NCI-H460 (cell line): ENCODE measurements at places on chromosomes 1 and 21.
A peak's percentile ranks its signal among the peaks of the same experiment; 100 is the strongest.

GRCh38 chr21:46141767-46142581 is 13.4 kb downstream of the FTCD start:
- no peak for DNase-seq

- DNase-seq, result no peak
Measured at GRCh38 chr1:183223467-183223866, 37.4 kb downstream of the LAMC2 start.

DNA sequence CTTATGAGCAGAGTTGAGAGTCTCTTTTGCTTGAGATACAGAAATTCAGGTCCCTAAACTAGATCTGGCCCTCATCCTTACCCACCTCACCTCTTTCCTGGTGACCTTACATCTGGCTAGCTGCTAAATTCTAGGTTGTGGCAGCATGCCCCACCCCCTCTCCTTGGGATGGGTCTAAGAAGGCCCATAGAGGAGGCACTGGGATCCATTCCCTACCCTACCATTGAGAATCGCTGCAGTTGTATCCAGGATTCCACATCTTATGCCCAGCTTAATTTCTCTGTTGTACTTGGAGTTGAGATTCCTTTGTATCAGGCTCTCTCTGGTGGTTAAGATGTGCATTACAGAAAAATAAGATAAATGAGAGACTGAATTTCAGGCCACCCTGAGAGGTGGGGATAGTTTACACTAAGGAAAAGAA is 9.5 kb upstream of the TMEM39B start:
- DNase-seq, result peak; percentile 63

- DNase-seq, result peak; percentile 75
Measured at GRCh38 chr1:180863158-180863775, 49.4 kb upstream of the KIAA1614 start.

GRCh38 chr1:98388441-98388840 is 273.1 kb upstream of the SNX7 start:
- no peak for DNase-seq

GRCh38 chr1:62356257-62356835 is 37.1 kb upstream of the KANK4 start:
- DNase-seq, result no peak

- DNase-seq, result no peak
Measured at GRCh38 chr1:70372426-70372825, 17.9 kb upstream of the ANKRD13C start.

DNA sequence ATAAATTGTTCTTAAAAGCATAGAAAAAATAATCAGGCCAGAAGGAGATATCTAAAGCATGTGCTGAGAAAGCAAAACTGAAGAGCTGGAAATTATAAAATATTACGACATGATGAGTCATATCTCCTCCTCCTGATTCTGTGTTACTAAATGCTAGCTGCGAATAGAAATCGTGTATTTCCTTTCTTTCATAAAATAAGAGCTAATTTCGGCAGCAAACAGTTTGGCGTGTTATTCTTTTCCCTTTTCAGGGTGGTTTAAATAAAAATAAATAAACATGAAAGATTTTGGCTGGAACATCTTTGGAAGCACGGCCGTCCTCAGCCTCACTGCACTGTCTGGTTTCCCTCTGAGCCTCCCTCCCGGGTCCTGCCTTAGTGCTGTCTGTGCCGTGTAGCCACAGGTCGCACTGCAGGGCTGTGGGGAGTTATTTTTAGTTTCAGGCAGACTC is 56.0 kb downstream of the ADARB1 start:
- DNase-seq, result peak; percentile 40

- DNase-seq, result no peak
Measured at GRCh38 chr21:37874904-37875780, 41.1 kb downstream of the KCNJ6 start.

DNA sequence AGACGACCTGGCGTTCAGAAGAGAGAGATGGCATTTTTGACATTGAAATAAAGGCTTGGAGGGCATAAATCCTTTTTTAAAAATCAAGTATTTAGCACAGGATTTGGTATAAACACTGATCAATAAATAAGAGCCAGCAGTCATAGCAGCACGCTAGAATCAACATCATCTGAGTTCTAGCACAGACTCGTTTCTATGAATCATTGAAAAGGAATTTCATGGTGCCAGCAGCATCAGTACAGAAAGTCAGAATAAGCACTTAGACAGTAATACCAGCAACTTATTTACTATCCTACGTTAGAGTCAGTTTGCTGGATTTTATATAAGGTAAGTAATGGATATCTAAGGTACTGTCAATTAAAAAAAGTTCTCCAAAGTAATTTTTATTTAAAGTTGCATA is 119.3 kb downstream of the HLCS start:
- DNase-seq, result peak; percentile 54

DNA sequence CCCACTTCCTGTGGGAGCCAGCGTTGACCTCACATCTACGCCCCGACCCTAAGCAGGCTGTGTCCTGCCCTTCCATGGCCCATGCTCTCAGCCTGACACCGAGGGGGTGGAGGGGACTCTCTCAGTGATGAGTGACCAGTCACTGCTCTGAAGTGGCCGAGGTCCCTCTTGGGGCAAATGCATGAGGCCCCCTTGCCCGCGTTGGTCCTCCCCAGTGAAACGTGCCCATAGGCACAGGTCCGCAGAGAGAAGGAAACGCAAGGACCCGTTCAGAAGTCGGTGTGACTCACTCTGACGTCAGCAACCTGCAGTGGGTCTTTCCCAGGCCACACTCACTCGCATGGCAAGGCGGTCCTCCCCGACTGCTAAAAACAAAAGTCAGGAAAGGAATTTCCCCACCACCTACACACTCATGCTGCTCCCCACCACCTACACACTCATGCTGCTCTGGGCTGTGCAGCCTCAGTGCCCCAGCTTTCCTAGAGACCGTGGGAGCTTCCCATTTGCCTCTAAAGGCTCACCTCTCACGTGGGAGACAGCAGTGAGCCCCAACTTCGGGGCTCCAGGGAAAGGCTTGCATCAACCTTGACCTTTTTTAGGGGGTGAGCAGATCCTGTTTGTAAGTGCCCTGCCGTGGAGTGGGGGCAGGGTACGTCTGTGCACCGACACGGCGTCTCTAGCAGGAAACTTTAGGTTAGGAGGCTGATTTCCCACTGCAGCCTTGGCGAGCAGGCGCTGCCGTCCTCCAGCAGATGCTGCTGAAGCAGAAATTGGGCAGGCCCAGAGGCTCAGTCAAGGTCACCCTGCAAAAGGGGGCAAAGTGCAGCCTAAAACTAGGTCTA is 11.4 kb downstream of the UBASH3A start:
- peak; percentile 44 for DNase-seq

DNA sequence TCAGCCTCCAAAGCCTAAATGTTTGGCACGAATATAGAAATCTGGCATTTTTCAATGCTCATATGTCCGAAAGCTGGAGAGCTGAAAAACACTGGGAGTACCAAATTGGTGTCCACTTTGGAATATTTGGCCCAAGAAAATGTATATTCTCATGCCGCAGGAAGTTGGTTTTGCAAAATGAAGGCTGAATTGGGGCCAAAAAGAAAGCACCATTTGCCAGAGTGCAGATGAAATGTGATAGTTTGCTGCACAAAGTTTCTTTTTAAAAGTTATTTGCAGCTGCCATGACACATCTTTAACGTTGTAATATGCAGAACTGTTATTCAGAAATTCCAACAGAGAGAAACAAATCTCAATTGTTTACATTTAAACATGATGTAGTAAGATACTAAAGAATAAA is 124.2 kb upstream of the LYPLAL1 start:
- DNase-seq, result no peak

- no peak for DNase-seq
Measured at GRCh38 chr1:1237874-1238701, 6.1 kb downstream of the B3GALT6 start.

- DNase-seq, result no peak
Measured at GRCh38 chr21:29379517-29380054, 80.9 kb downstream of the BACH1 start.

DNA sequence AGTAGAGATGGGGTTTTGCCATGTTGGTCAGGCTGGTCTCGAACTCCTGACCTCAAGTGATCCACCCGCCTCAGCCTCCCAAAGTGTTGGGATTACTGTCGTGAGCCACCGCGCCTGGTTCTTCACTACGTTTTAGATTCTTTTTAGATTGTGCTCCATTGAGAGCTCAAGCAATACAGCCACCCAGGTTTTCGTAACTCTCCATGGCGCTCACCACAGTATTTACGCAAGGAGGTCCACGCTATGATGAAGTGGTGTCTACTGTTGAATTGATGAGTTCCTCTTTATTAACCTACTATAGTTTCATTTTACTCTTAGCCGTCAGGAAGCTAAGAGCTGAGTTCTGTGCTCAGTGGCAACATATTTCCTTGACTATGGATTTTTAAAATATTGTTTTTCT is 1.8 kb upstream of the KIF1B start:
- DNase-seq, result no peak
